ENCODE measurements at places on chromosomes 12 and 14. TPM values are rescaled to one million over a fixed set of nuclear protein-coding genes. Genes with fewer than 3 reads are reported as not detected.

GRCh38 chr12:57330992-57331391, 80.0 kb upstream of the STAC3 start:
- no peak overlapping the region for H3K27ac ChIP-seq
- peaks cover 6% of the 10 kb centered on the region for H3K36me3 ChIP-seq
- H3K4me1 ChIP-seq, result no peaks in the 10 kb centered on the region
- no peak for DNase-seq
- no peak overlapping the region for H3K4me3 ChIP-seq

Gene EID3
- total RNA-seq, result 4.2 TPM

Gene PRH2
- 0.80 TPM for total RNA-seq

Gene RNU4-1
- total RNA-seq, result 7,767 TPM

Gene ZFYVE1
- 5.7 TPM for total RNA-seq

GRCh38 chr12:115324949-115325593, 641.1 kb upstream of the TBX3 start:
- H3K4me1 ChIP-seq, result no peaks in the 10 kb centered on the region
- H3K36me3 ChIP-seq, result no peaks in the 10 kb centered on the region
- no peak for DNase-seq
- no peaks in the 10 kb centered on the region for H3K27me3 ChIP-seq
- H3K27ac ChIP-seq, result no peak overlapping the region
